ENCODE measurements at places on chromosomes 16 and 17.

DNA sequence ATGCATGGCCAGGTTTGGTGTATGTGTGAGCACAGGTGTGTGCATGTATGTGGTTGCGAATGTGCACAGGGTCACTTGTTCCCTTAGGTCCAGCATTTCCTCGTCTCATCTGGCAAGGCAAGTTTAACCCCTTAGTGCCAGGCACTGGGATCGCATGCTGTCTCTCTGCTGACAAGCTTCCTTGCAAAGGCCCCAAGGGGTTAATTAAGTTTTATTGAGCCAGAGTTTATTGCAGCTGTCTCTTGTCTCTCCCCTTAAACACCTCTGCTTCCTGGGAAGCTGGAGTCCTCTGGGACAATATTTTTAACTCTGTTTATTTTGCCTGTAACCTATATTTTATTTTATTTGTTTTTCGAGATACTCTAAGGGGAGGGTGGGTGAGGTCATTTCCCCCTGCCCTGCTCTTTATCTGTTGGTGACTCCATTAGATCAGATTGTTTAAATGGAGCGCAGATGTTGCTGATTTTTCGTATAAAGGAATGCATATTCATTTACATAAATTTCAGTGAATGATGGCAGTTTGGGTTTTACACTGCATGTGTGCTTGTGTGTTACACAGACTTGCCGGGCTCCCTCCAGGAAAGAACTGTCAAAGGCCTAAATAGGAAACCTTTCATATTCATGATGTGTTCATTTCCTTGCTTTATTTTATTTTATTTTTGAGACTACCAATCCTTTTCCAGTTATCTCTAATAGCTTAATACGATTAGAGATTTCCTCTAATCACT lies 99.7 kb downstream of the CBLN1 start:
- no peak for DNase-seq

DNA sequence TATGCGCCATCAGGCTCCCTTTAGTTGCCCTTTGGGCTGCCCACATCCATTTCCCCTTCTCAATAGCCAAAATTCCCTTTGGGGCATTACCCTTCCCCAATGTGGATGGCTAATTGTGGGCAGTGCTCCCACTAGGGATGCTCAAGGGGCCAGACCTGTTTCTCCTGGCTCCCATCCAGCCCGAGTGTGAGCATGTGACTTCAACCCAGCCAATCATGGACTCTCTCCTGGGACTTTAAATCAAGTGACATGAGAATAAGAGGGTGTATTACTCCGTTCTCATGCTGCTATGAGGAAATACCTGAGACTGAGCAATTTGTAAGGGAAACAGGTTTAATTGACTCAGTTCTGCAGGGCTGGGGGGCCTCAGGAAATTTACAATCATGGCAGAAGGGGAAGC lies 60.9 kb upstream of the WSB1 start:
- no peak for DNase-seq

- no peak for DNase-seq
These were observed 444.0 kb downstream of the HS3ST3B1 start for GRCh38 chr17:14744761-14745473.

GRCh38 chr16:24491731-24492130 lies 47.6 kb upstream of the RBBP6 start:
- DNase-seq = no peak

DNA sequence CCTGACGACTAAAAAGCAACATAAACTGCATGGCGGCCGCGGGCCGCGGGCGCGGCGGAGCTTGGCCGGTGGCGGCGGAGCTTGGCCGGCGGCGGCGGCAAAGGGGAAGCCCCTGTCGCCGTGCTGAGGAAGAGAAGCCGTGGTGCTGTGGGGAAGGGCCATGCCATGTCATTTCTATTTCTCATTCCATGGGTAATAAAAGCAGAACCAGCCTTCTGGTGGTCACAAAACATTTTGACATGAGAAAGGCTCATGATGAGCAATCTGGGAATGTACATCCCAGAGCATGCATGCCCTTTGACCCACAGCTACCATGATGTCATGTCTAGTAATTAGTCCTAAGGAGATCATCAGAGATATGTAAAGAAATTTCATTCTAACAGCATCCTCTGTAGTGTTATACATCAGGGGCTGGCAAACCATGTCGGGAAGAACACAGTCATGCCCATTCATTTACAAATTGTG lies 23.9 kb upstream of the HEATR6 start:
- DNase-seq = no peak
